ENCODE measurements at places on chromosomes 2 and 18. TPM values are rescaled to one million over a fixed set of nuclear protein-coding genes. Genes with fewer than 3 reads are reported as not detected.

GRCh38 chr18:158128-159036 is at the start of gene USP14:
USP14 (plus strand) TSS chr18:158557; CDS start chr18:158699, 142 bp downstream.
- peaks cover 5% of the 10 kb centered on the region for H3K27me3 ChIP-seq
- H3K36me3 ChIP-seq: peaks cover 4% of the 10 kb centered on the region
- DNase-seq: peak; percentile 98

- H3K36me3 ChIP-seq: peaks cover 28% of the 10 kb centered on the region
- H3K27ac ChIP-seq: no peak overlapping the region
- DNase-seq: no peak
- no peaks in the 10 kb centered on the region for H3K27me3 ChIP-seq
- no peak overlapping the region for H3K4me3 ChIP-seq
- peaks cover 1% of the 10 kb centered on the region for H3K4me1 ChIP-seq
Observed at GRCh38 chr18:26052505-26052904, 37.9 kb downstream of the SS18 start.

DNA sequence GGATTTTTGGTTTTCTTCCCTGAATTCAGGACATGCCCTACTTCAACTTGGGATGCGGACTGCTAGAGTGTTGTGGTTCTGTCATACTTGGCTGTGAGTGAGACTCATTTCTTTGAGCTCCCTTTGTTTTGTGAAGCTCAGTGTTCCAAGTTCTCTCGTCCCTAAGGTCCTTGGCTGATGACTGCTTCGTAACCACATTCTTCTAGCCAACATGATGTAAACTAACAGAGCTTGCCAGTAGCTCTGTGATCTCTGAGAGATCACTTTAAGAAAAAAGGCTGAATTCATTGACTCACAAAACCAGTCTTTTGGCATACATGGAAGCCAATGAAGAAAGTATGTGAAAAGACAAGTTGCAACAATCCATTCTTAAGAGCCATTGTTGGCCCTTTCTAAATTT is 96.9 kb upstream of the MSTN start:
- H3K27ac ChIP-seq: no peak overlapping the region
- no peaks in the 10 kb centered on the region for H3K4me1 ChIP-seq
- H3K36me3 ChIP-seq: no peaks in the 10 kb centered on the region
- no peaks in the 10 kb centered on the region for H3K27me3 ChIP-seq
- H3K4me3 ChIP-seq: no peak overlapping the region
- no peak for DNase-seq

DNA sequence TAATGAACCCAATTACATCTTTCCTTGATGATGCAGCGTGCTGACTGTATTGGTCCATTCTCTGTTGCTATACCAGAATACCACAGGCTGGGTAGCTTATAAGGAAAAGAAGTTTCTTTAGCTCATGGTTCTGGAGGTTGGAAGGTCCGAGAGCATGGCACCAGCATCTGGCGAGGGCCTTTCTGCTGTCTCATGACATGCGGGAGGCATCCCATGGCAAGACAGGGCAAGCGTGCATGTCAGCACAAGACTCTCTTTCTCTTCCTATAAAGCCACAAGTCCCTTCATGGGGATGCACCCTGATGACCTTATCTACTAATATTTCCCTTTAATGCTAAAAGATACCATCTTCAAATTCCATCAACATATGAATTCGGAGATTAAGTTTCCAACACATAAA is 122.8 kb upstream of the FHL2 start:
- DNase-seq: peak; percentile 32
- peaks cover 16% of the 10 kb centered on the region for H3K27me3 ChIP-seq
- no peaks in the 10 kb centered on the region for H3K36me3 ChIP-seq
- no peak overlapping the region for H3K27ac ChIP-seq
- H3K4me3 ChIP-seq: no peak overlapping the region
- peaks cover 27% of the 10 kb centered on the region for H3K4me1 ChIP-seq

DNA sequence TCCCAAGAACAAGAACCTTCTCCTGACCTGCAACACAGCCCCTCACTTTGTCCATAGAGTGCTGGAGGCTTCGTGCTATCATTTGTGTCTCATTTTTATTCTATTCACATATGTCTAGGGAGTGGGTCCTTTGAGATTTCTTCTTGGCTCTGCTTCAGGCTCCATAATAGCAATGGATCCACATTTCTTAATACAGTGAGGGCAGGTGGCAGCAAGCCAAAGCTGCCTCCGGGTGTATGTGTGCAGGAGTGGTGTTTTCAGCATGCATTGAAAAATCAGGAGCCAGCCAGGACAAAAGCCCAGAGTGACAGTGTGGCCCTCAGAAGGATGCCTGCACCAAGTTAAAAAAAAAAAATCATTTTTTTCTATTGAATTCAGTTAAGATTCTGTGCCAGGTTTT is 115.1 kb upstream of the PELI1 start:
- peak overlapping the region; percentile 47 for H3K27ac ChIP-seq
- no peaks in the 10 kb centered on the region for H3K36me3 ChIP-seq
- no peaks in the 10 kb centered on the region for H3K27me3 ChIP-seq
- no peak for DNase-seq
- H3K4me3 ChIP-seq: no peak overlapping the region

DNA sequence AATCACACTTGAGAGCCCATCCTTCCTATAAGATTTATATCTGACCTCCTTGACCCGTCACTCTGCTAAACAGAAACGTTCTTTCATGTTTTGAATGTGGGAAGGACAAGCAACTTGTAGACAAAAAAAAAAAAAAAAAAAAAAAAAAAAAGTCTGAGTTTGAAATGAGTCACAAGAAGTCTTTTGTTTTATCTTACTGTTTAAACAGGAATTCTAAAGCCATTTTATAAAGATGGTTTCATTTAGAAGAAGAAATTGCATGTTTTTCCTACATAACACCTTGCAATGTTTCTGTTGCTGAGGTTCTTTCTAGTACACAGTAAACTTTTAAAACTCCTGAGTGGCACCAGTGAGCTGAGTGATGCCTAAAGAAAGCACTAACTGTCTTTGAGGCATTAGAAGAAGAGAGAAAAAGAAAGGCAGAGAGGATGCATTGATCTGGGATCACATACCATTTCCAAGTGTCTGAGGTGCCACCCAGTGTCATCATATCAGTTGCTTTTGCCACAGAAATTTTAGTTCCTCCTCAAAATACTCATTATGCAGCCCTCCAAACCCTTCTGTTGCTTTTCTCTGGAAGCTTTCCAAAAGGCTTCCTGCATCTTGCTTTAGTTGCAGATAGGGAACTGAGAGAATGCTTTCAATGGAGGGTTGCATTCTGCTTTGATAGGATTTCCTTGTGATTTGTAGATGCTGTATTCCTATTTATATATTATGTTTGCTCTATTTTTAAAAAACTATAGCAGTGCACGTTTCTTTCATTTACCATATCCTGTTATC is 69.1 kb downstream of the ACVR2A start:
- no peaks in the 10 kb centered on the region for H3K27me3 ChIP-seq
- no peak overlapping the region for H3K4me3 ChIP-seq
- DNase-seq: no peak
- no peak overlapping the region for H3K27ac ChIP-seq

FNDC4 gene
- total RNA-seq: 9.6 TPM
